NAMALWA (cell line): ENCODE measurements at places on chromosomes 4 and X.
A peak's percentile ranks its signal among the peaks of the same experiment; 100 is the strongest.

DNA sequence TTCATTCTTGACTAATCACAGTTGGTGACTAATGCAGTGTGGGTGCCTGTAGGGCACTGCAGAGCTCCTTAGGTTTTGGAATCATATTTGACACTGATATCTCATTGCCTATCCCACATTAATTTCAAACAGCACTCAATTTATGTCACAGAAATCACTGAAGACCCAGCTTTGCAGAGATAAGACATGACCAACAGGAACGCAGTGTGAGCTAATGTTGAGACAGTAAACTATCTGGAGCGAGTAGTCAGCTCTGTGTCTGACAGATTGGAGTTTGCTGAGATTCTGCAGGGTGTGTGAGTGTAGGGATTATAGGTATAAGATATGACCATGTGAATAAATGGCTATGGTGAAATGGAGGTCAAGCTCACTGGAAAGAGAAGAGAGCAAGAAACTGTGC lies 1586.1 kb upstream of the AGA start:
- no peak for DNase-seq

- no peak for DNase-seq
Observed at GRCh38 chr4:71473541-71474240, 134.9 kb downstream of the SLC4A4 start.

DNA sequence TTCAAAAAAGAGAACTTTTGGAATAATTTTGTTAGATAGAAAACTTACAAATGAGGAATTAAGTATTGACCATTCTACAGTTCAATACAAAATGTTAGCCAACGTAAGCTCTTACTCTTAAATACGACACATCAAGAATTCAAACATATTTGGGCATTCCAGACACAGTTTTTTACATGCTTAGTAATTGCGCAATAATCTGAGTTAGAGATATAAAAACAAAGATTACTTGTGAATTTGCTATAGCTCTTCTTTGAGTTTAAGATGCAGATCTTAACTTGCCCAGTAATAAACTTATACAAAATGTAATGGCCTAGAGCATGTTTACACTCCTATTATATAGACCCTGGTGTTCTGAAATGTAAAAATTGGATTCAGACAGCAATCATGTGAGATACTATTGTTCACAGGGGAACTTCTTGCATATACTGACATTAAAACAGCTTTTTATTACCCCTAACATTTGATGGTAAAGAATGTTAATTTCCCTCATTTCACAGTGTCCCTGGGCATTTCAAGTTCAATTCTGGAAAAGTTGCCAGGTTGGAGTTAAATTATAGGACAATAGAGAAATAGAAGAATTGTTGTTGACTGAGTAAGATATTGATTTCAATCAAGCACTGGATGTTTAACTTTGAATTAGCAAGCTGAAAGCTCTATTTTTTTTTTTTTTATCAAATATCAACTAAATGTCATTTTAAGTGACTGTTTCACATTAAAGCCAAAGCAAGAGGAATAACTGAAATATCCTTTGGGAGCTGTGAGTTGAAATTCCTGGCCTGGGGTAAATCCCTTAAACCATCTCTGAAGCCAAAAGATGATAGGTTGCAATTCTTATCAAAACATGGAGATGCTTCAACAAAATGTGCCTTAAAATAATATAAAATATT lies 910 bp downstream of the HPGDS start:
- no peak for DNase-seq

GRCh38 chrX:21934414-21934813 lies 6.1 kb upstream of the SMS start:
- no peak for DNase-seq

GRCh38 chr4:56575820-56576429 lies 70.3 kb downstream of the ARL9 start:
- DNase-seq, result peak; percentile 44

GRCh38 chr4:163554870-163555465 lies 60.5 kb downstream of the TMA16 start:
- DNase-seq, result peak; percentile 66

- DNase-seq, result no peak
Observed at GRCh38 chr4:31360786-31361185, 640.6 kb downstream of the PCDH7 start.

DNA sequence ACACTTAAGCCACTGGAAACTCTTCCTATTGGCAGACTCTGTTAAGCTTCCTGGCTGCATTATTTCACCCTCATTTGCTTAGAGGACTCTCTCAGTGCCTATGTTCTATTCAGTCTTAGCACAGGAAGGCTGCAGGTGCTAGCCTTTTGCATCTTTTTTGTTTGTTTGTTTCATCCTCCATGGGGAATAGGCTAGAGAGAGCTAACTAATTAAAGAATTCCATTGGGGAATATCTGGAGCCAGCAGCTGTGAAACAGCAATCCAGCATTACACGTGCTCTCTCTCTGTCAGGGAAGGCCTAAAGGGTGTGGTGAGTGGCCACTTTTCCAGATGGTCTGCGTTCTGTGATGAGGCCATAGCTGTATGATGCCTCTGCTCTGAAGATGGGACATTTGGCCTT lies 633.6 kb downstream of the SPRY1 start:
- no peak for DNase-seq

DNA sequence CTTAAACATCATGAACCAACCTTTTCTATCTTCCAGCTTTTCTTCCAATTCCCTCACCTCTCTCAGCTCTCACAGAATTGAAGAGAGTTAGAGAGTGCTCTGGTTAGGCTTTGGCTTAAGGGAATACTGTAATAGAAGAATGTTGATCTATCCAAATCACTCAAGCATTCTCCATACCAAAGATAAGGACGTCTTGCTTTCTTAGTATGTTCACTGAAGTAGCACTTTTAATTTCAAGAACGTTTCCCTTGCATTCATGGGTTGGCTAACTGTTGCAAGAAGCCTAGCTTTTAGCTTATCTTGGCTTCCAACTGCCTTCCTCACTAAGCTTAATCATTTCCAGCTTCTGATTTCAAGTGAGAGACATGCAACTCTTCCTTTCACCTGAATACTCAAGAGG lies 43.2 kb downstream of the FANCB start:
- DNase-seq, result no peak

DNA sequence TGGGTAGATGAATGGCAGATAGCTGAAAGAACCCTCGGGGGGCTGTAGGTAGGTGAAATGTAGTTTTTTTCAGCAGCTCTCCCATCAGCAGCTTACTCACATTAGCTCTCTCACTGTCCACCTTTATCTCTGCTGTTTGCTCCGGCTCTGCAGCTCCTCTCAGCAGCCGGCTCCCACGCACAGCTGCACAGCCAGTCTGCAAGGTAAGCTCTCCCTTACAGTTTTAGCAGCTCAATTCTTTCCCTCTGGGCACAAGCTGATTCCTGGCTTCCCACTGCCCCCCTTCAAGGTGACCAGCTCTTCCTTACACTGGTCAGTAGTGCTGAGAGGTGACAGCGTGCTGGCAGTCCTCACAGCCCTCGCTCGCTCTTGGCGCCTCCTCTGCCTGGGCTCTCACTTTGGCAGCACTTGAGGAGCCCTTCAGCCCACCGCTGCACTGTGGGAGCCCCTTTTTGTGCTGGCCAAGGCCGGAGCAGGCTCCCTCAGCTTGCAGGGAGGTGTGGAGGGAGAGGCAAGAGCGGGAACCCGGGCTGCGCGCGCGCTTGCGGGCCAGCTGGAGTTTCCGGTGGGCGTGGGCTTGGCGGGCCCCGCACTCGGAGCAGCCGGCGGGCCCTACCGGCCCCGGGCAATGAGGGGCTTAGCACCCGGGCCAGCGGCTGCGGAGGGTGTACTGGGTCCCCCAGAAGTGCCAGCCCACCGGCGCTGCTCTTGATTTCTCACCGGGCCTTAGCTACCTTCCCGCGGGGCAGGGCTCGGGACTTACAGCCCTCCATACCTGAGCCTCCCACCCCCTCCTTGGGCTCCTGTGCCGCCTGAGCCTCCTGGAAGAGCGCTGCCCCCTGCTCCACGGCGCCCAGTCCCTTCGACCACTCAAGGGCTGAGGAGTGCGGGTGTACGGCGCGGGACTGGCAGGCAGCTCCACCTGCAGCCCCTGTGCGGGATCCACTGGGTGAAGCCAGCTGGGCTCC lies 393.6 kb downstream of the CENPC start:
- DNase-seq, result no peak

DNA sequence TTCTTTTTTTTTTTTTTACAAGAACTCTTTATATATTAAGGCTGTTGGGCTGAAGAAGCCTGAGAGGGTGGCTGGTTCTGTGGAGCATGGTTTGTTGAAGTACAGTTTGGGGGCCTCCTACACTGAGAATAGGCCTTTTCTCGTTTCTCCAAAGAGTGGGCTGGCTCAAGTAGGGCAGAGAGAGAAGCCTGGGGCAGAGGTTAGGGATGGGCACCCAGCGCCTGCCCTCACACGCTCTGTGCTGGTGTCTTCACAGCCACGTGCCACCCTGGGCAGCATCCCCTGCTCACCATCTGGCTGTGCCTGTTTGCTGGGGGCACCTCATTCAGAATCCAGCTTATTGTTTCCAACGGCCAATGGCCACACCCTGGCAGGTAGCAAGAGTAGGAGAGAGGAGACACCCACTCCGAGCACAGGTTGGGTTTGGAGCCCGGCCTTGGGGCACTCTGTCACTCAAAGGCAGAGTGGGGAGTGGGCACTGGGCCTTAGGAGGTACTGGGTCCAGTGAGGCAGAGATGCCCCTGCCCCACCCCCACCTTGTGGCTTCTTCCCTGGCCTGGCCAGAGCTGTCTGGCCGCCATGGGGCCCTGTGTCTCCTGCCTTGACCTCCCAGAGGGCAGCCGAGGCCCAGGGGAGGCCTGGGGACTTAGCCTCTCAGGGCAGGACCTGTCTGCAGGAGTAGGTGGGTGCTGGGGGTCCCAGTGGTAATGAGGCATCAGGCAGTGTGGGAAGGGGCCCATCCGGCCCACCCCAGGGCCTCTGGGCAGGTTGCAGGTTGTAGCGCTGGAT lies 2.9 kb downstream of the MSANTD1 start:
- DNase-seq, result no peak

DNA sequence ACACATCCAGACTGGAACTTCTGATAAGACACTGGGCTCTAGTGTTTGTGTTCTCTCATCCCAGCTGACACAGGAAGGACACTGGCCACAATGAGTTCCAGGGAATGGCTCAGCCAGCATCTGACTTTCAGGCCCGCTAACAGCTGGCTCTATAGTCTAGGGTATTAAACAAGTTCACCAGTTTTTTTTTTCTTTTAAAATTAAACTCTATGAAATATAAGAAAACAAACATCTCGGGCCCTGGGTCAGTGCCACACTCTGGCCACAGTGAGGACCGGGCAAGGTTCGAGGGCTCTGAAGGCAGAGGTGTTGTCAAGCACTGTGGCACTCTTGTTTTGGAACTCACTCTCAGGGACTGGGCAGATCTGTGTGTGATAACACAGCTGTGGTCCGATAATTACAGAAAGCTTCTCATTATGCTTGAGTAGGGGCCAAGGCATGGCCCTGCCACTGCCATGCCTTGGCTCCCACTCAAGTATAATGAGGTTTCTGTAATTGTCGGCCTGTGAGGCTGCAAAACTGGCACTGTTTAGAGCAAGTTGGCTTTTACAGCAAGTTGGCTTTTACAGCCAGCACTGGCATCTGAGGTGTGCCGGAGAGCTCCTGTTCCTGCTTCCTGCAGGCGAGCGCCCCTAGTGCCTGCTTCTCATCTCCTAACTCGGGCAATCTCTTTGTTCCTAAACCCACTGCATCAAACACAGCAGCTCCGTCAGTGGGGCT lies 62.8 kb downstream of the PPP1R2C start:
- DNase-seq, result no peak

DNA sequence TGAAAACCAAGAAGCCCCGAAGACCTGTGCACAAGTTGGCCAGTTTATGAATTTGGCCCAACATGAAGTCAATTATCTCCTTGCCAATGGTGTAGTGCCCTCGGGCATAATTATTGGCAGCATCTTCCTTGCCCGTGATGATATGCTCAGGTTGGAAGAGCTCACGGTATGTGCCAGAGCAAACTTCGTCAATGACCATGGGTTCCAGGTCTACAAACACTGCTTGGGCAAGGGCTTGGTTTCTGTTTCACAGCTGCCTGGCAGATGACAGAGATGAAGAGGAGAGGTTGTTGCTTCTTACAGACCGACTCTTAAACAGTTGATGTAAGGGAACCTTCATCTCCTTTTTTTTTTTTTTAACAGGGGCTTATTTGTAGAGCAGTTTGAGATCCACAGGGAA lies 135.6 kb upstream of the PLS3 start:
- DNase-seq, result no peak

DNA sequence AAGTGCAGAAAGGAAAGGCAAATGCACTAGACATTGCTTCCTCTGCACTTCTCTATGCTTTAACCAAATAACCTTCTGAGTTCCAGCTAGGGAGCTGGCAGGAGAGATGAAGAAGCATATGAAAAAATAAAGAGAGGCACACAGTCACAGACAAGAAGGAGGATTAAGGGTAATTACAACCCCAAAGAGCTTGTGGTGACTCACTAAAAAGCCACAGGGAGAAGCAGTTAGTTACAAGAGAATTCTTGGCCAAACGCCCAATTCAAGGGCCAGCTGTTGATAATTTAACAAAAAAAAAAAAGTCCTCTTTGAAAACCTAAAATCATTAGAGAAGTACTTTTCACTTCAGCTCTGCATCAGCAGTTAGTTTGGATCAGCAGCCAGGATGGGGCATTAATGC lies 478.0 kb downstream of the KCNIP4 start:
- no peak for DNase-seq

GRCh38 chrX:13082206-13083065 lies 38.0 kb upstream of the FAM9C start:
- DNase-seq, result peak; percentile 38

- DNase-seq, result no peak
Observed at GRCh38 chr4:150173432-150173861, 95.2 kb downstream of the DCLK2 start.

GRCh38 chrX:41085512-41085877 lies 250 bp downstream of the USP9X start:
- peak; percentile 62 for DNase-seq

- no peak for DNase-seq
Observed at GRCh38 chr4:140740422-140740821, 15.8 kb downstream of the TBC1D9 start.

GRCh38 chrX:19839770-19840254 lies 47.6 kb downstream of the SH3KBP1 start:
- DNase-seq, result no peak

GRCh38 chr4:4831825-4832224 lies 27.6 kb upstream of the MSX1 start:
- DNase-seq, result no peak

DNA sequence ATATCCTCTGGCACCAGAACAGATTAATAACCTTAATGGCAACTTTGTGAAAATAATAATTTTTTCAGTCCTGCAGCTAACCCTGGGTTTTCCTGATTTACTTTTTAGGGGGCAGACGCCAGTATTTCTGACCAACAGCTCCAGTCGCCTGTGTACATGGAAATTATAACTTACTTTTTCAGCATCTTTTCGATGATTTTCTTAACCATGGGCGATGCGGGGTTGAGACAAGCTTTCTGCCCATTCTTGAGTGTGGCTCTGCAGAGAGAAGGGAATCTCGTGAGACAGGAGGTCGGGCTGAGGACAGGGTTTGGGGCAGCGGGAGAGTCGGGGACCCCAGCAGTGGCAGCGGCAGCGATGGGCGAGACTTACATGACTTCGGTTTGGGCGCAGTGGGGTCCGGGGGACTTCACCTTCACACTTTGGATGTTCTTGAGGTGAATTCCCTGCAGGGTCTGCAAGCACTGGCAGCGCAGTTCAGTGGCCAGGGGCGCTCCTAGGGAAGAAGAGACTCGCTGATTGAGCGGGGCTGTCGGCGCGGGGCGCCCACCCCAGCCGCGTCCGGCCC lies 484 bp downstream of the CXCL2 start:
- DNase-seq, result no peak

- no peak for DNase-seq
Observed at GRCh38 chrX:72105436-72105835, 26.3 kb downstream of the RTL5 start.

- no peak for DNase-seq
Observed at GRCh38 chr4:99356992-99357391, 4.4 kb upstream of the ADH1C start.

- no peak for DNase-seq
Observed at GRCh38 chr4:159158985-159159384, 56.1 kb downstream of the RAPGEF2 start.
